ENCODE measurements at places on chromosomes 6 and 20.

DNA sequence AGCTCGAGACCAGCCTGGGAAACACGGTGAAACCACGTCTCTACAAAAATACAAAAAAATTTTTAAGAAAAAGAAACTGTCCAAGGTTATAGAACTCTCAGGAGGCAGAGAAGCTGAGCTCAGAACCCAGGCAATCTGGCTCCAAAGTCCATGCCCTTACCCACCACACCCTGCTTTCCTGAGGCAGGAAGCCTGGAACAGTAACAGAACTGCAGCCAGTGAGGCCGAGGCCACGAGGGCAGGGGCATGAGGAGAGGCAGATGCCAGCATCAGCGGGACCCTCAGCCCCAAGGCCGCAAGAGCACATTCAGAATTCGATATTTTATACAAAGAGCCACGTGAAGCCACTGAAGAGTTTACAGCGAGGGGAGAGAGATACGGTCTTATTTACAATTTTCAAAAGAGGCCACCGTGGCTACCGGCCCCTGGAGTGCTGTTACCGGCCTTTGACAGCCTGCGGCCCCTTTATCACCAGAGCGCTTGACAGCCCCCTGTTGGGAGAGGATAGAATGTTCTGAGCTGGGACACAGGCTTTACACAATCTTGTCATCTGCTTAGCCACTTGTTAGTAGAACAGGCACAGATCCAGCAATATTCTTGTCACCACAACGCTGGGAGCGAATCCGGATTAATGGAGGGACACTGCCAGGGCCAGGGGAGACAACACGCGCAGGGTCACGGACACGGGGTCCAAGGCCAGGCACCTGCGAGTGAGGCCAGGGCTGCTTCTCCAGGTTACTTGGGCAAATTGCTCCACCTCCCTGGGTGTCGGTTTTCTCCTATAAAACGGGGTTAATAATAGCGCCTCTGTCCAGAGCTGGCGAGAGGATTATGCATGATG, 5.6 kb downstream of the SPATA2 start:
- DNase-seq: no peak

- peak; percentile 5 for DNase-seq
Observed at GRCh38 chr6:56842686-56843475, 112.0 kb upstream of the BEND6 start.

- DNase-seq: peak; percentile 43
Observed at GRCh38 chr20:36501367-36502006, 39.8 kb upstream of the MYL9 start.

- peak; percentile 68 for DNase-seq
Observed at GRCh38 chr20:44646023-44646640, 5.4 kb downstream of the ADA start.

- DNase-seq: no peak
Observed at GRCh38 chr6:79810871-79811270, 136.5 kb downstream of the ELOVL4 start.

DNA sequence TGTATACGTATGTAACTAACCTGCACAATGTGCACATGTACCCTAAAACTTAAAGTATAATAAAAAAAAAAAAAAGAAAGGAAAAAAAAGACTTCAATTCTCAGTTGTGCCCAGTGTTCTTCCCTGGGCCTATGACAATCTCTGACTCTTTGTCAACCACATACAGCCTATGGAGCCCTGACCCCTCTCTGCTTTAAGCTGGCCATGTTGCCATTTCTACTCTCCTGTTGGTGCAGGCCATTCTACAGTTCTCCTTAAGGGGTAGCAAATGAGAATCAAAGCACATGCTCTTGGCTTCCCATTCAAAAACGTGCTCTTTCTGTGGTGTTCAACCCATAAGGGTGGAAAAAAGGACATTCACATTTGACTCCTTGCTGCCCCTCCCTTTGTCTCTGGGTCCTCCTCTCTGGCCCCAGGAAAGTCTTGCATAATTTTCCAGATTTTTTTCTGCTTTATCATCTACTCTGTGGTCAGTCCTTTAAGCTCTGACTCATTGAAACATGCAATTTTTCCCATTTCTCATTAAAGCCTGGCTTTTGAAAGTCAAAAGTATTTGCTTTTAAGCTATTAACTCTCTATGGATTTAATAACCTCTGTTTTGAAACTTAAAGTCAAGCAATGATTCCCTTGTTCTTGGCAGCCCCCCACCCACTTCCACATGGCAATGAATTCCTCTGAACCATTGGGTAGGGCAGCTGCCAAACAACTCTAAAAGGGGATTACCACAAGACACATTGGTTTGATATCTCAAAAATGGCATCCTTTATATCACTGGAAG, 208.6 kb upstream of the MCHR2 start:
- no peak for DNase-seq

Data from activated naive CD4-positive, alpha-beta T cell treated with anti-CD3 and anti-CD28 coated beads for 36 hours (primary cell).